ENCODE measurements at places on chromosomes 12 and 14.

GRCh38 chr12:14252697-14253096, 112.8 kb upstream of the ATF7IP start:
- no peak for DNase-seq

DNA sequence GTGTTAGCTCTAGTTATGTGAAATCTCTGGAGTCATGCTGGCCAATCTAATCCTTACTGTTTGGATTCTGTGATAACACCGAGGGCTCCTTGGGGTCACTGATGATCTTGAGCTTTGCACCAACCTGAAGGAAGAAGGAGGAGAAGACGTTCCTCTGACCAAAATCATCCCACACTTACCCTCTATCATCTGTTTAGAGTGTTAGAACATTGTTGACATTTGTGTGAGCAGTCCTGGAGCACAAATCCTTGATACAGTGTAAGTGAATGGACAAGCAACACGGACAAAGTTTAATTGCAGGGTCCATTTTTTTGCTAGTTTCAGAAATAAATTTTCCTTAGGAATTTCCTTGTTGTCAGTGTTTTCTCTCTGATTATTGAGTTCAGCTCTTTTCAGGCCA, 181.7 kb downstream of the AKAP6 start:
- no peak for DNase-seq

DNA sequence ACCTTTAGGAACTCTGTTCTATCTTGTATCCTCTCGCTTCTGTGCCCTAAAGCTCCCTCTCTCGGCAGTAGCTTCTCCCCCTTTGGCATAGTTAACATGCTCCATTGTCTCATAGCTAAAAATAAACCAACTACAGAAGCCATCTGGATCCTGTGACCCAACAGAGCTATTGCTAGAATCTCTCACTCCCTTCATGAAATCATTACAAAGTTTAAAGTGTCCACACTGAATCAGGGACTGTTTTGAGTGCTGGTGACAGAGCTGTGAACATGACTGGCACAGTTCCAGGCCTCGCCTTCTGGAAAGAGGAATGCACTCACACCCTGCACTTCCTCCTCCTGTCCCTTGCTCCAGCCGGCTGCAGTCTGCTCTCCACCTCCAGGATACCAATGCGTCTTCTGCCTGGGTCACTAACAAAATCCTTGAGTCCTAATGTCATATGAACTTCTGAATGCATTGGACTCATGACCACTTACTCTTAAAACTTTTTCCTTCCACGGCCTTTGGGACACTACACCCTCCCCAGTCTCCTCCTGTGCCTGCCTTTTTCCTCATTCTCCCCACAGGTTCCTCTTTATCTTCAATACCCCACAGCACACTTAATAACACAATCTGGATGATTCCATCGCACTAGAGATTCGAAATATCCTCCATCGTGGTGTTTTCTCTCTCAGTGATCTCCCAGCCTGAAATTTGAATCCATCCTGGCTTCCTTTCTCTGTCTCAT, 13.2 kb downstream of the PLBD1 start:
- no peak for DNase-seq

- no peak for DNase-seq
Observed at GRCh38 chr12:91937009-91937408, 208.6 kb downstream of the BTG1 start.

DNA sequence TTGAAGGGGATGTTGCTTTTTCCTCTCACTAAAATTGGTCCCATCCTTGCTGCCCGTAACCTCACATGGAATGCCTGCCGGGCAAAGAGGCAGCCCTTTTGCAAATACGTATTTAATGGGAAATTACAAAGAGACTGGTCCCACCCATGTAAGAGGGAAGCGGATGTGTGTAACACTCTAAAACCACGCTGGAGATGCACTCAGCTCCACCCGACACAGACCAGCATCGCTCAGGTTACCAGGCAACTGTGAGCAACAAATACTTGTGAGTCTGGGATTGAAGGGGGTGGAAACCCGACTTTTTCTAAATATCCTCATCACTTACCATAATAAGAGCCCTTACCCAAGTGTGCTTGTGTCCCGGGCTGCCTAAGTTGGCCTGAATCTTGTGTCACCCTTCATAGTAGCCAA, 47.7 kb downstream of the ELK3 start:
- peak; percentile 40 for DNase-seq

DNA sequence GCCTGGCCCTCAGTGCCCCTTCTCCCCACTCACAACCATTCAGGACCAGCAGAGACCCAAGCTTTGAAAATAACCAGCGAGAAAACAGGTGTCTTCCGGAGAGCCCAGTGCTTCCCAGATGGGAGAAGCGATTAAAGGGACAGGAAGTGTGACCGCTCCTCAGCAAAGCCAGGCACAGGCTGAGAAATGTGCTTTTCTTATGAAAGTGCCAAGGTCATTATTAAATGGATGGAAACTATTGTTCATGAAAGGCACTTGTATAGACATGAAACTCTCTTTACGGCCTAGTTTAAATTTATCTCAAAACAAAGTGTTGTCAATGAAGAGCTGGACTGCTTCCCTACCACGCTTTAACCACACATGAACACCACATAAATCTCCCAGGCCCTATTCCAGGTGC, 210.4 kb downstream of the SPTSSA start:
- DNase-seq = no peak

- DNase-seq = no peak
Observed at GRCh38 chr12:124387528-124387911, 92.6 kb downstream of the RFLNA start.

GRCh38 chr12:67070307-67070600, 198.9 kb upstream of the CAND1 start:
- no peak for DNase-seq

DNA sequence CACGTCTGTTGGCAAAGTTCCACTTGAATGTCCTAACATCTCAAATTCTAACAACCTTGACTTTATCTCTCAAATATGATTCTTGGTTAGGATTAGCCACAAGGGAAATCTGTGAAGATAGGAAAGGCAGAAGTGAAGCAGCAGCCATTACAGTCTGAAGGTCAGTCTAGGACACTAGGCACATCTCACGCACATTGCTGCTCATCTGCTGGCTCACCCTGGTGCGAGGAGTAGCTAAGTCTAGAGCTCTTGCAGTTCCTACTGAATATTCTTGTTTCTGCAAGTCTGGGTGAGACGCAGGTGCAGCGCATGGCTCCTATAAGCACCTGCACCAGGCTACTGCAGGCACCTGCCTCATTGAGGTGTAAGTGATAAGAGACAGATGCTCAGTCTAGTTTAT, 6.4 kb upstream of the SLC25A3 start:
- no peak for DNase-seq

GRCh38 chr12:113022563-113023297, 33.8 kb upstream of the DTX1 start:
- no peak for DNase-seq

GRCh38 chr12:112162241-112162790, 37.0 kb downstream of the TRAFD1 start:
- no peak for DNase-seq

DNA sequence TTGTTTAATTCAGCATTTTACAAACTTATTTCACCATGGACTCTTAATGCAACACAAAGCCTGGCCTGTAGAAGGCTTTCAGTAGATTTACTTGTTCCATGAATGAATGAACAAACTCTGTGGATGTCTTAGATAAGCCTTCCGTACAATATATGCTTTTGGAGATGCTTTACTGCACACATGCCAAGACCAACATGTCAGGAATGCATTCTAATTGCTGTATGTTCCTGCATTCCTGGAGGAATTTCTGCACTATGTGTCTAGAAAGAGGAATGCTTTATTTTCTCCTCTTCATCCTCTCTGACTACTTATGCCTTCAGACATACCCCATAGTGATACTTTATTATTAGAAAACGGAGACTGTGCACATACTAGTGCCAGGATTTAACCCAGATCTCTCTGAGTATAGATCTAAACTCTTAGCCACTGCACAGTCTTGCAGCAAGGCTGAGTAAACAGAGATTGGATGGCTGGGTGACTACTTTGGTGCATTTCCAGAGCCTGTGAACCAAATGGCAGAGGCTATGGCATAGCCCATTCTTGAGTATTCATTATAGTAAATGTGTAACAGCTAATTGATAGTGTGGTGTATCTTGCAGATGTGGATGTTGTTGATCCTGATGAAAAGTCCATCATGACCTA, 108.2 kb downstream of the SYNE2 start:
- DNase-seq = no peak

DNA sequence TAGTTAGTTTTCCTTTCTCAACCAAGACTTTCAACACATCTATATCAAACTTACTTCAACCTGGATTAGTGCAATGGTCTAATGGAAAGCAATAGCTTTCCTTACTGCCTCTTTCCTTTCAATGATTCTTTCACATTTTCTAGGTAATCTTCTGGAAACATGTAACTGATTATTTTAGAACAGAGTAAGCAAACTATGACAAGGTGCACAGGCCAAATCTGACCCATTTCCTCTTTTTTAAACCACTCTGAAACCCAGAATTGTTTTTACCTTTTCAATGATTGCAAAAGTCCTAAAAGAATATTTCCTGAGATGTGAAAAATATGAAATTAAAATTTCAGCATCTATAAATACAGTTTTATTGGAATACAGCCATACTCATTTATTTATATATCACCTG, 81.6 kb upstream of the TMTC2 start:
- DNase-seq = no peak

DNA sequence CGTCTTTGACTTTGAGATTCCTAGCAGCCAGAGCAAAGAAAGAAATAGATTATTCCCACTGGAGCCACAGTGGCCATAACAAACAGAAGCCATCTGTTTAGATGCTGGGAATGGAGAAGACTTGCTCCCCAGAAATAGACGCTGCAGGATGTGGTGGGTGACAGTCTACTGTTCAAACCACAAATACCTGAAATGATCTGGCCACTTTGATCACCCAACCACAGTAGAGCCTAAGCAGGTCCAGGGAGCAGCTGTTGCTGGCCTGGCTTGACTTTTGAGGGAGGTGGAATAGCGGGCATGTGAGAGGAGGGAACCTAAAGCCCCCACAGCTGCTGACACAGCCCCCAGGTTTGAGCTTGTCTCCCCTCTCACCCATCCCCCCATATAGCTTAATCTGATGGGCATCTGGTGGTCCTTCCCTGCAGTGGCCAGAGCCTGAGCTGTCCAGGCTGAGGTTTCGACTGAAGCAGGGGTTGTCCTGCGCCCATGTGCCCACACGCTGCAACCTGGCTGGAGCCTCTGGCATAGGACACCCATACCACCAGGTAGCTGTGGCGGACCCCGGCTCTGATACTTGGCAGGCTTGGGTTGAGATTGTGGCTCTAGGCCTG, 38.7 kb downstream of the SH2B3 start:
- DNase-seq = no peak

DNA sequence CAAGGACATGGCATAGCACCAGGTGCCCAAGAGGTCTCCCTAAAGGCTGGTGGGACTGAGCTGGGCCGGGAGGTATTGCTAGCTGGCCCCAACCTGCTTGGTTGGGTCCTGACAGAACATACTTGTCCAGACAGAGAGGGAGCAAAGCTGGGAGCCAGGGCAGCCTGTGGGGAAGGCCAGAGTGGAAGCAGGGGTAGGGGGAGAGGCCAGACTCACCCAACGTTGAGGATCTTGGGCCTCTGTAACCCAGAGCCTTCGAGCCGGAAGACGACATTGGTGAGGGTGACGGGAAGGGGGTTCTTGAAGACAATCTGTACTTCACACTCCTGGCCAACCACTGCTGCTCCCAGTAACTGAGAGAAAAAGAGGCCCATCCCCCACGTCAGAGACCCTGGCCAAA, 9.0 kb downstream of the TGM1 start:
- DNase-seq = no peak

- no peak for DNase-seq
Observed at GRCh38 chr12:76706101-76706500, 57.8 kb upstream of the ZDHHC17 start.

DNA sequence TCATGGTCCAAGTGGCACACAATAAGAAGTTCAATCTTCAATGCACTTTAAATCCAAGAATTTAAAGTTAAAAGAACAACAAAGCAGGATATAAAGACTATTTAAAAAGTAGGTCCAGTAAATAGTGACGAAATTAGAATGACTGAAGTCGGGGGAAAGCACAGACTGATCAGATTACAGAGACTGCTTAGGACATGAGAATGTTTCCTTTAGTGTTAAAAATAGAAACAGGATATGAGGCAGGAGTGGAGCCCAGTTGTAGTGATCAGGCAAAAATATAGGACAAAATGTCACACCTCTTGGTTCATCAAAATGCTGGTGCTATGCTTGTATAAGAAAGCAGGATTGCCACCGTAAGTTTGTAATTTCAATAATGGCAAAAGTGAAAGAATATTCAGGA, 52.2 kb upstream of the CD163 start:
- DNase-seq = no peak

DNA sequence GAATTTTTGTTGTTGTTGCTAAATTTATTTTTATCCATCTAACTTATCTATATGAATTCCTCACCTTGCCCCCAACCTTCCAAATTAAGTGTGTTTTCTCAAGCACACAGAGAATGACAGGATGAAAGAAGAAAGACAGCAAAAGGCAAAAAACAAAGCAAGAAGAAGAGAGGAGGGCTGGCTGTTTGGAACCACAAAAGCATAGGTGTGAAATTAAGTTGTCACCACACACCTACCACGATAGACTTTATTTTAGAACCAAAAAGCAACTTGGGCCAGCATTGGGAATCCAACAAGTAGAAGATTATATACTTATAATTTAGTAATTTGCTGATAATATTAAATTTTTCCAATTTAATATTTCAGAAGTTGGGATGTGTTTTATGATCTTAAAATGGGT, 58.7 kb upstream of the REP15 start:
- DNase-seq = no peak

GRCh38 chr12:69886109-69886508, 61.1 kb downstream of the MYRFL start:
- no peak for DNase-seq

DNA sequence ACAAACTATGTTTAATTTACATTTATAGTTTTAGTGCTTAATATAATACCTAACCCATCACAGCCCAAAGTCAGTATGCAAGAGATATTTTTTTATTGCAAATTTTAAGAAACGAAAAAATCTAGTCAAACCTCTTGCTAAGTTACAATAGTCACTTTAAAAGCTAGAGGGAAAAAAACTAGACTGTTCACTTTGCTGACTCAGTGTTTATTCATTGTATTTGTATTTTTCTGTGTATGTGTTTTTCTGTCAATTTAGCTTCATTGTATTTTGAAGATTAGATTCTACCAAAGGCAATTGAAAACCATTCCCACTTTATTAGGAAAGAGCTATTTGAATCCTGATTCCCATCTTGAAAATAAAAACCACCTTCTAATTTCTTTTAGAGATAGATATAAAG, 891.5 kb downstream of the SLC16A7 start:
- no peak for DNase-seq

DNA sequence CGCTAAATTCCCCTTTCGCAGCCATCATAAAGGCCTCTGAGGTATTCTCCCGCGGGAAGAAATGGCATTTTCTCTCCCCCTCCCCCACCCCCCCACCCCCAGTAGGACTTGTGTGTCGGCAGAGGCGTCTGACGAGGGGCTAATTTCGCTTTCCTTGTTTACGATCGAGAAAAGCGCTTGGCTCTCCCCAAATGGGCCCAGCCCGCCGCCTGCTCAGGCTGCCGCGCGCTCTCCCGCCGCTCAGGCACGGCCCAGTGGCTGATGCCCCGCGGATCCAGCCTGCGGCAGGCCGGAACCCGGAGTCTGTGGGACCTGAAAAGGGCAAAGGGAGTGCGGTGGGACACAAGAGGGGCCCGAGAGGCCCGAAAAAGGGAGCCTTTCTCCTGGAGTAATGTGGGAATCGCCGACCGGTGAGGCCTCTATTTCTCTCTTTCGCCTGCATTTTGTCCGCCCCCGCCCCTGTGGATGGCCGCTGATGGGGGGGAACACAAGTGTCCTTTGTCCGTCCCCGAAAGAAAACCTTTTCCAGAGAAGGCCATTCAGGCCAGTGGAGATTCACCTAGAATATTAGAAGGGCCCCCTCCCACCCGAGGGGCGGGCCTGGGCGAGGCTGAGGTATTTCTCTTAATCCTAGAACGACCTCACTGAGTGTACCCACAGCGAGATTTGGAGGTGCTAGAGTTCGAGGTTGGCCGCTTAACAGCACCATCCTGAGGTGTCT, 9.0 kb upstream of the HOXC6 start:
- DNase-seq = no peak

All from activated CD4-positive, alpha-beta T cell treated with anti-CD3 and anti-CD28 coated beads, Interleukin-2, amount 50 U/mL, for 24 hours (primary cell).